SHP77 (cell line): ENCODE measurements at places on chromosomes 1 and 21.

GRCh38 chr1:113931451-113931851, 2.3 kb downstream of the HIPK1 start:
- DNase-seq = no peak

GRCh38 chr1:70071601-70072000, 133.8 kb downstream of the LRRC40 start:
- no peak for DNase-seq

DNA sequence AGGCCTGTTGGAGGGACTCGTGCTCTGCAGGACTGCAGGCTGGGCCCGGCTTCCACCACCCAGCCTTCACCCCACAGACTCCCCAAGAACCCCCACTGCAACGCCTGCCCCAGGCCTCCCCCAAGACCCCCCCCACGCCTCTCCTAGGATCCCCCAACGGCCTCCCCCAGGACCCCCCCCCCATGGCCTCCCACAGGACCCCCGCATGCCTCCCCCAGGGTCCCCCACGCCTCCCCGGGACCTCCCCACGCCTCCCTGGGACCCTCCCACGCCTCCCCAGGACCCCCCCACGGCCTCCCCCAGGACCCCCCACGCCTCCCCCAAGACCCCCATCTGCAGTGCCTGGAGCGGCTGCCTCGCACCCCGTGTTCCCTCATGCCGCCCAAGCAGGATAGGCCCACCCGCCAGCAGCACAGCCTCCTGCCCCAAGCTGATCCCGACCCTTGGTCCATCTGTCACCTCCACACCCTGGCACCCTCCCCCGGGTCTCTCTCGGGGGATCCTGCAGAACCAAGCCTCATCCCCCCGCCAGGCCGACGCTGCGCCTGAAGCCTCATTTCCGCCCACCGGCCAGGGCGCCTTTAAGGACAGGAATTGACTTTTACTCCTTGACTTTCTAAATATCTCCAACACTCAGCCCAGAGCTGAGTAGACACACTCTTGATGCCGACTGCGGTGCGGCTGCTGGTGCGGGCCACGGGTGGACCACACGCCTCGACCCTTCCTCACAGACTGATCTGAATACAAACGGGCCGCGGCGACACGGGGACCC, 14.1 kb upstream of the RNF223 start:
- DNase-seq = no peak

- DNase-seq = no peak
Observed at GRCh38 chr1:109873278-109874175, 37.1 kb upstream of the CSF1 start.

GRCh38 chr1:167412920-167413319, 105.4 kb downstream of the CD247 start:
- no peak for DNase-seq

- no peak for DNase-seq
Observed at GRCh38 chr1:150582371-150582770, 3.0 kb upstream of the MCL1 start.

- no peak for DNase-seq
Observed at GRCh38 chr1:101025283-101025656, 314 bp downstream of the DPH5 start.

DNA sequence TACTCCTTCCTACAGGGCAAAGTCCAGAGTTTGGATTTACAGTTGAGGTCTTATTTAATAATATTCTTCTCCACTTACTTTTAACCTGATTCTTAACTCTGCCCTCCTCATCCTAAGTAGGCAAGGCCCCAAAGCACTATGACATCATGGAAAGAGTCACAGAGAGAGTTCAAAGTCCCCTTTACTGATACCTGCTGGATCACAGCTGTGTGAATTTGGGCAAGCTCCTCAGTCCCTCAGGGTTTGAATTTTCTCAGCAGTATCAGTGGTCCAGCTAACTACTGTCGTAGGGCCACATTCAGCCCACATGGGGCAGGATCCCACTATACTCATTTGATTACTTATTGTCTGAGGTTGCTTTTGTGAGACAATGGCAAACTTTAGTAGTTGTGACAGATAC, 16.0 kb downstream of the TYW3 start:
- no peak for DNase-seq

- no peak for DNase-seq
Observed at GRCh38 chr1:248045209-248045608, 1.4 kb upstream of the OR2L3 start.

DNA sequence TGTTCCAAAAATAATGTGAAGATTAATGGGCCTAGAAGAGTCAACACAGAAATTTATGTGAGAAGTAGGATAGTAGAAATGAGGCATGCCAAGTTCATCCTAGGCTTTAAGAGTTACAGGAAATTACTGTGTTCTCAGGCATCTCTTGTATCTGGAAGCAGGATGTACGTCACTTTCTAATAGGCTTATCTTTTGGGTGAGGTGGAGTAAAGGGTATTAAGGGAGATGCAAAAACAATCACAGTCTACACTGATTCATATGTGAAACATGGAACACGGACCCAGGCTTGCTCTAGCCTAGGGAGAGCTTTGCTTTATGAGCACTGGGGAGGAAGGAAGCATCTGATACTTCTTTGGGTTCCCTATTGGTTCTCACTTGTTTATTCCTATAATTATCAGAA, 84.5 kb upstream of the RGS4 start:
- no peak for DNase-seq

GRCh38 chr1:205521686-205522085, 17.2 kb downstream of the CDK18 start:
- no peak for DNase-seq

DNA sequence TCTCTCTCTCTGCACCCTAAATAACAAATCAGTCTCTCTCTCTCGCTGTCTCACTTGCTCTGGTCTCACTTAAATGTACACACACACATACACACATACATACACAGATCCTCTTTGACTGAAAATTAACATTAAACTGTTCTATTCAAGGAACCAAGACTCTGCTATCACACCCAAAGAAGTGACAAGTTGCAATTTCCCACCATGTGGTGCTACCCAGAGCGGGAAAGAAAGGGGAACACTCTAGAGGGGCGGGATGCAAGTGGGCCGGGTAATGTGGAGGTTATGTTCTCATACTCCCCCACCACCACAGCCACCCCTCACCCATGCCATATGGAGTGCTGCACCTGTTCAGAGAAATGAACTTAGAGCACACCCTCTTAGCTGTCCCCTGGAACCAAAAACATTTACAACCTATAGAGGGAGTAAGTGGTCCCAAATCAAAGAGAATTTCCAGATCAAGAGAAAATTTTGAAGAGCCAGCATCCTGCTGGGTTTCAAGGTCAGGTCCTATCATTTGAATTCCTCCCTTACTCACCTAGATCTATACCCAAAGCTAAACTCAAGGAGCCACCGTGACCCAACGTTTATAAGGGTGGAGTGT, 319.4 kb downstream of the BRINP2 start:
- DNase-seq = no peak

GRCh38 chr1:241166625-241167024, 190.4 kb downstream of the RGS7 start:
- no peak for DNase-seq

GRCh38 chr21:15249285-15249993, 184.6 kb upstream of the NRIP1 start:
- DNase-seq = no peak

GRCh38 chr1:172004671-172005070, 163.4 kb downstream of the DNM3 start:
- no peak for DNase-seq

DNA sequence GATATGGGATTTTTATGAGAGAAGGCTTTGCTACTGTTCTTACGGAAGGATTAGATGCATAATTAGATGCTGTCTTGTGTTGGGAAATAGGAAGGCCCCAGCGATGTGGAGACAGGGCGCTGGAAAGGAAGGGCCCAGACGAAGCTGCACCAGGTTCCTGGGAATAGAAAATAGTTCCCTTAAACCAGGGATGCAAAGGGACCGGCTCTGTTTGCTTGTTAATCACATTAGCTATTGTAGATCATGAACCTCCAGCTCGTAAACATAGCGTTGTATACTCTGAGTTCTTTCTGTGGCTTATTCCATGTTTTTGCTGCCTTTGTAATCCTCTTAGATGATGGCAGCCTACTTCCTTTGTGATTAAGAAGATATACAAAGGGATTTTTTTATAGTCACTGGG, 79.8 kb upstream of the COX20 start:
- no peak for DNase-seq

- DNase-seq = no peak
Observed at GRCh38 chr1:23171181-23171755, 2.6 kb upstream of the LUZP1 start.

DNA sequence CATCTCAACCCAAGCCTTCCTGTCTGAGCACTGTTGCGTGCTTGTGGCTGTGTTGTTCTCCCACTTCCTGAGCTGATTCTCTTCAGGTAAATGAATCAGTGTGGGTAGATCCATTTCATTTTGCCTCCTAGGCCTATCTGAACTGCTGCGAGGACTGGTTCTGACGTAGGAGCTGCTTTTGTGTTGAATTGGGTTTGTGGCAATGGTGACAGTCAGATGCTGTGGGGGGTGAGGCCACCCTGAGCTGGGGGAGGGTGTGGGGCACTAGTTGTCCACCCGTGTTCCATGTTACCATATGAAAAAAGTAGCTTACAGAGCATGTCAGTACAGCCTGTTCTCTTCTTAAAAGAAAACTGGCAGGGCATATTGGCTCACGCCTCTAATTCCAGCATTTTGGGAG, 81.5 kb downstream of the MRPS6 start:
- DNase-seq = no peak

GRCh38 chr1:225662155-225662554, 9.2 kb upstream of the ENAH start:
- no peak for DNase-seq

DNA sequence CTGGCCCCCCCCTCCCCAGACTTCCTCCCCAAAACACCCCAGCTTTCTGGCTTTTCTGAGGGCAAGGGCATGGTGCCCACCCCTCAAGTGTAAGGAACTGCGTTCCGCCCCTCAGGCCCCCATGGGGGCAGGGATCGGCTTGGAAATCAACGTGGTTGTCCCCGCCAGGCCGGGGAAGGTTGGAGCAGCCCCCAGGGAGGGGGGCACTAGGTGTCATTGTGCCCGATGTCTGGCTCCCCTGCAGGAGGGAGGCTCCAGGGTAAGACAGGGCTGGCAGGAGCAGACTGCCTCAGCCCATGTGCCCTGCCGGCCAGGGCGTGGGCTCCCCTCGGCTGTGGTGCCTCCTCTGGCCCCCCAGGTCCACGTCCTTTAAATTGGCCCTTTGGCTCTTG, 7.4 kb upstream of the TFAP2E start:
- no peak for DNase-seq

DNA sequence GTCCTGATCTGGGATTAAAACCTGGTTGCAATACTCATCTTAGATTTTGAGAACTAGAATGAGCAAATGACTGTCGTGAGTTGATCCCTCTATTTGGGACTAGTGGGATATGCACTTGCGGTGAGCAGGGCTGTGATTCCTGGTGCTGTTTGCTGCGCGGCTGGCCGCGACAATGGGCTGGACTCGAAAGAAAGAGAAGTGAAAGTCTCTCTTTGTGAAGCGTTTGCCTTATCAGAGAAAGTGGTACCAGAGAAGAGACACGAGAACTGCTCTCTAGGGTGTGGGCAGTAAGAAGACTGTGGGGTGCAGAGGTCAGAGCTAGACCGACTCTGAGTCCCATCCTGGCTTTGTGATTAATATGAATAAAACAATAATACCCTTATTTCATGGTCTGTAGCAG, 8.6 kb downstream of the ST6GALNAC3 start:
- DNase-seq = no peak

DNA sequence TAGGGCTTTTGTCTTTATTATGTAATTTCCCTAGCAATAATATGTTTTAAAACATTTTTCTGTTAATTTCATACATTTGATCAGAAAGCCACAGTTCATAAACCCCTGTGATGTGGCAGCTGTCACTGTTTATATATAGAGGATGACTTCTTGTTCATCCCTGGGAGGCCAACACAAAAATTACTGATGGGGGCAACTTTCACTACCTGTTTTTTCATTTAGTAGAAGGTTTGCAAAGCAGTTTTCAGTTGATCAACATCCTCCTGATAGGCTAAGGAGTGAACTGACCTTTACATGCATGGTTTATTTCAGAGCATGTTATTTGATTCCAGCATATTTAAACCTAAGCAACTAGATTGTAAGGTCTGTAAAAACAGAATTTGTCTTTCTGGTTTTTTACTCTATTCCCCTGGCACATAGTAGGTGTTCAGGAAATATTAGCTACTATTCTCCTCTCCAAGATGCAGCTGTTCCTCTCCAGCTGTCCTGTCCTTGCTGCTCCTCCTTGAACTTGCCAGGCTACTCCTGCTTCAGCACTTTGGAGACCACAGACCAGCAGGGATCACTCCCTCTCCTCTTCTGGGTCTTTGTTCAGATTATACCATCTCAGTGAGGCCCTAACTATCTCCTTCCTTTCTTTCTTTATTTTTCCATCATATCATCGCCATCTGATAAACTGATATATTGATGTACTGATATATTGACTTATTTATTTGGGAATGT, 54.7 kb downstream of the ROR1 start:
- no peak for DNase-seq

DNA sequence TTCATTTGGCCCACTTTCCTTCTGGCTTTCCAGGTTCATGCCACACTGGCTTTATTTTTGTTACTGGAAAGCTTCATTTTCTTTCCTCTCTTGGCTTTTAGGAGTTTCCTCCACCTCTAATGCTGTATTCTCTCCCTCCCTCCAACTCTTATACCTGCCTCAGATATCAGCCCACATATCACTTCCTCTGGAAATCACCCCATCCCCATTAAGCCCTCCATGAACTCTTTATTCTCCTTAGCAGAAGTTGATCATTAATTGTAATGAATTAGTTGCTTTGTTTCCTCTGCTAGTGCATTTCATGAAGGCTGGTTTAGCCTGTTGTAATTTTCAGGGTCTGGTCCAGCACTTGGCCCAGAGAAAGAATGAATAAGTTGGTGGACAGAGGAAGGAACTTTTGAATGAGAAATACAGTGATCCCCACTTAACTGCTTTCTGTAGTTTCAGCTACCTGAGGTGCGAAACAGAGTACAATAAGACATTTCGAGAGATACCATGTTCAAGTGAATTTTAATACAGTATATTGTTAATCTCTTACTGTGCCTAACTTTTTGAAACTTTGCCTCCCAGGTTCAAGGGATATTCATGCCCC, 1.7 kb downstream of the SOAT1 start:
- DNase-seq = no peak

- DNase-seq = no peak
Observed at GRCh38 chr1:173149887-173150286, 57.2 kb downstream of the TNFSF4 start.

GRCh38 chr1:4494027-4494426, 160.4 kb upstream of the AJAP1 start:
- no peak for DNase-seq

- DNase-seq = no peak
Observed at GRCh38 chr1:26049531-26050247, 3.8 kb upstream of the SLC30A2 start.
